Stimulated activated CD4-positive, alpha-beta T cell treated with anti-CD3 and anti-CD28 coated beads, Interleukin-1b, Interleukin-23, amount 100 ng/mL, for 1 hour (primary cell): ENCODE measurements at places on chromosomes 4 and X.

GRCh38 chrX:24767557-24767956 lies 73.8 kb downstream of the POLA1 start:
- DNase-seq: no peak

DNA sequence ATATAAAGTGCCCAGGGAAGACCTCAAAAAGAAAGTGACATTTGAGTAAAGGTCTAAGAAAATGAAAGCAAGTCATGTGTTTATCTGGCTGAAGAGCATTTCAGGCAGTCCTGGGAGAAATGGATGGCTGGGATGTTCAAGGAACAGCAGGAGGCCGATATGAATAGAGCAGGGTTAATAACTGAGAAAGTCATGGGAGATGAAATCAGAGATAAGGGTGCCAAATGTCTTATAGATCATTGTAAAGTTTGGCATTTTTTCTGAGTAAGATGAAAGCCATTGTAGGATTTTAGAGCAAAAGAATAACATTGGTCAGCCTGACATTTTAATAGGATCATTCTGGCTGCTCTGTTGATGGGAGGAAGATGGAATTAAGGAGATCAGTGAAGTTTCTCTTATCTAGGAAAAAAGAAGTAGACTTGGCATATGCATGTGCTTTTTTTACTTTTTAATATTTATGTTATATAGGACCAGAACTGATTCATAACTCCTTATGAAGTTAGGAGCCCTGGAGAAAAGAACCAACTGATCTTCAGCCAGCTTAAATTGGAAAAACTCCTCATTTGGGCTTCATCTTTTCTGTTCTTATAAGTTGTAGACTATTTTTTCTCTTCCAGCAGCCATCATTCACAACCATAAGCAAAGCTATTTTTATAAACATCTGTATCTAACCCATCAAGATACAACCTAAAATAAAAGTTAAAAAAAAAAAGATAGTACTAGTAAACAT lies 18.6 kb downstream of the AIMP1 start:
- DNase-seq: no peak

- DNase-seq: no peak
These were observed 44.6 kb upstream of the TRPC5OS start for GRCh38 chrX:111831343-111831742.

GRCh38 chr4:77861495-77861894 lies 1.1 kb upstream of the MRPL1 start:
- DNase-seq: no peak

DNA sequence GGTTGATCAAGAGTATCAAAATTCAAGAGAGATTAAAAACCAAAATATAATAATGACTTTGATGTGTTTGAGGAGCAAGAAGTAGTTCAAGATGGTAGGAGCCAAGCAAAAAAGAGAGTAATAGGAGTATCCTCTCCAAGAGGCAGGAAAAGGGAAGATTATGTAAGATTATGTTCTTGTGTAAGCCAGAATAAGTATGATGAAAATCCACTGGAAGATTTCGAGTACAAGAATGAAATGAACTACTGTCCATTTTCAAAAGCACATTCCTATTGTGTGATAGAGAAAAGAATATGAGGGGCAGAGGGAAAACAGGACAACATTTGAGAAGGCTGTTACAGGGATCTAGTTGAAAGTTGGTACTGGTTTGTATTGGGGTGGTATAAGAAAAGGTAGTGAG lies 659.6 kb upstream of the INTU start:
- DNase-seq: no peak
